ENCODE measurements at places on chromosomes 5 and 9.

DNA sequence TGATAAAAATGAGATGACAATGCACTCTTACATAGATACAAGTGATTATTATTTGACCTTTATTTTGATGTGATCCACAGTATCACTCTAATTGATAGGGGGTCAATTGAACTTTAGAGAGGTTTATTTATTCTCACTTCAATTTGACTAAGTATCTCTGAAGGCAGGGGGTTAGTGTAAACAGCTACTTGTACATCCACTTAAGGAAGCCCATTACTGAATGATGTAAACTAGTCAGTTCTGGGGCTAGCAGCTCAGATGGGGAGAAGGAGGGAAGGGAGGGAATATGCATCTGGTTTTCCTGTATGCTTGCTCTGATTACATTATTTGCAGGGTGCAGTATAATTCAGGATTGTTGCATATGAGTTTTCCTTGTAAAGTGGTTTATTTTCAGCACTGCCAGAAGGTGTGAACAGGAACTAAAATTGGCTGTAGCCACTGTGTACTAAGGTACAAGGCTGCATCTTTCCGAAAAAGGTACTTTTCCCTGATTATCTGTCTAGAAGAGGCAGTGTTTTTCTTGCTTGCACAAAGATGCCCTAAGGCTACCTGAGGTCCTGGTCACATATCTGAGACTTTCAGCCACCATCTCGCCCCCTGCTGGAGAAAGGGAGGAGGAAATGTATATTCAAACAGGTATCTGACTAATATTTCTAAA lies 51.2 kb downstream of the MRPS27 start:
- DNase-seq = no peak

DNA sequence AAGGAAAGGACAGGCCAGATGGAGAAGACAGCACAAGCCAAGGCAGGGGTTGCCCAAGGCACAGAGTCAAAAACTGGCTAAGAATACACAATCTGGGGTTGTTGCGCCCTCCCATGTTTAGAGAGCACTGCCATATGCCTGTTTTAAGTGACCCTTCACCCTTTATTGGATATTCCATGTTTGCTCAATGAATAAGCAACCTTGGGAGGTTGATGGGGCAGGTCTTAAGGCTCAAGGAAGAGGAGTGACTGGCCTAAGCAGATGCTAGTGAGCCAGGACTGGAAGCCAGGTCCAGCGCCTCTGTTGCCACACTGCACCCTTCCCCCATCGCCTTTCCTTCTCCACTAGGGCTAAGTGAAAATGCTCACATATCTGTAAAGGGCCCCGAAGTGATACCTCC lies 6.7 kb downstream of the TXN start:
- no peak for DNase-seq

DNA sequence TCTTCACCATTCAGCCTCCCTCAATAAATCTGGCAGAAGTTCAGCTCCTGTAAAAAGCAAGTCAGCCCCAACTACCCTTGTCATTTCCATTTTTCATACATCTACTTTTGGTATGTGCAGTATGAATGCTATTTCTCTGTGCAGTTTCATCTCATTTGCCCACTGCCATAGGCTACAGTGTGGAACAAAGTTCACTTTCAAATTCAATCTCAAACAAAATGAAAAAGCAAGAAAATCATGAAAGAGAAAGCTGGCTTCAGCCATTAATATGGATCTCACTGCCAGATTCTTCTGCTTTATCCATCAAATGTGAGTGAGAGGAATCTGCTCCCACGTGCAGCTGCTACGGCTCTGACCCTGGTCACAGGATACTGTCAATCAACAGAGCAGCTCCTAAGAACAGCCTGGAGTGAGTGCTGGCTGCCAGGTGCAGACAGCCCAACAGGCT lies 494.2 kb downstream of the ZNF608 start:
- no peak for DNase-seq

DNA sequence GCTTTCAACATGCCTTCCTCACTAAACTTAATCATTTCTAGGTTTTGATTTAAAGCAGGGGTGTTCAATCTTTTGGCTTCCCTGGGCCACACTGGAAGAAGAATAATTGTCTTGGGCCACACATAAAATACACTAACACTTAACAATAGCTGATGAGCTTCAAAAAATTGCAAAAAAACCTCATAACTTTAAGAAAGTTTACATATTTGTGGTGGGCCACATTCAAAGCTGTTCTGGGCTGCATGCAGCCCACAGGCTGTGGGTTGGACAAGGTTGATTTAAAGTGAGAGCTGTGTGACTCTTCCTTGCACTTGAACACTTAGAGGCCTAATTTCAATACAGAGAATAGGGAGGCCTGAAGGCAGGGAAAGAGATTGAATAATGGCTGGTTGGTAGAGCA lies 598.3 kb downstream of the EFNA5 start:
- no peak for DNase-seq

Measured in coronary artery (tissue), 2 donors.